ENCODE measurements at places on chromosomes 3 and 15. TPM values are rescaled to one million over a fixed set of nuclear protein-coding genes. Genes with fewer than 3 reads are reported as not detected.

DNA sequence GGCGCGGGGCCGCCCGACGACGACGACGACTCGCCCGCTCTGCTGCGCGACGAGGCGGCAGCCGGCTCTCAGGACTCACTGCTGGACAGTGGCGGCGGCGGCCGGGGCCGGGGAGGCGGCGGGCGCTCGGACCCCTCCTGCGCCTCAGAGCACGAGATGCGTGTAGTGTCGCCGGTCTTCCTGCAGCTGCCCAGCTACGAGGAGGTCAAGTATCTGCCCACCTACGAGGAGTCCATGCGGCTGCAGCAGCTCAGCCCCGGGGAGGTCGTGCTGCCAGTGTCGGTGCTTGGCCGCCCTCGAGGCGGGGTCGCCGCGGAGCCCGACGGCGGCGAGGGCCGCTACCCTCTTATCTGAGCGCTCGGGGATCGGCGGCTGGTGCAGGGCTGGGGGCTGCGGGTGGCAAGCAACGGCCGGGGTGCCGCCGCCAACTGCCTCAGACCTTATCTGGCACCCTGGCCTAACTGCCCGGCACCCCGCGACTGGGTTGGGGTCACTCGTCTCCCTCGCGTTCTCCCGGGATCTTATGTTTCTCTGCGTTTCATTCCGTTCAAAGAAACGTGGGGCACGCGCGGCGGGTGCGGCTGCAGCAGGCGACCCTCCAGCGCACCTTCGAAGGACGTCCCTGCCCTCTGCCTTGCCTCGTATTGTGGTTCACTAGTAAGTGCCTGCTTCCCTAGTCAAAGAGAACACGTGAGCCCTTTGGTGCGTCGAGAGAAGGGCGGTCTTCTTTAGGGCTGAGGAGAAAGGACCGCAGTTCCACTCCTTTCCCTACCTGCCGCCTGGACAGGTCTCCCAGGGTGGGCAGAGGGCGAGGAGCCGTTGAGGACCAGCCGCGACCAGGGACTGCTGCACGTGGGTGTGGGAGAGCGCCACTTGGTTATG lies 1.0 kb downstream of the C3orf80 start:
- DNase-seq: no peak

GRCh38 chr15:37015035-37015434 lies 85.3 kb downstream of the MEIS2 start:
- no peak for DNase-seq

DNA sequence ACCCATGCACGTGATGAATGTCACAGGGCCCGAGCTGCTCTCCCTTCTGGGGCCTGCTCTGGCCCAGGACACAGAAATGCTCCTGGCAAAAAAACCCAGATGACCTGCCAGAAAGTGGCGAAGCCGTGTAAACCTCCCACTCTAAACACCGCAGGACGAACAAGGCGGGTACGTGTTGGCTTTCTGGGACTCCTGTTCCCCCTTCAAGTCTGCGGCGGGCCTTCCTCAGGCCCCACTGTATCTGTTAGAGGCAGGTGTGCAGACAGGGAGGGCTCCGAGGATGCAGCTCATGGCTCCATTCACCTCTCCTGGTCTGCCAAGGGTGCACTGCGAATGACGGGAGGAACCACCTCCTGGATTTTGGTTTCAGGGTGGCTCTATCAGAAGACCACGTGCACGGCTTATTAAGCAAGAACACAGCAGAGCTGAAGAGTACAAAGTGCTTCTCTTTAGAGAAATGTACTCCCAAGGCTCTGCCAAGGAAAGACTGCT lies 173.8 kb downstream of the ADAMTS17 start:
- DNase-seq: no peak

The LIPC gene
- total RNA-seq: not detected

DNA sequence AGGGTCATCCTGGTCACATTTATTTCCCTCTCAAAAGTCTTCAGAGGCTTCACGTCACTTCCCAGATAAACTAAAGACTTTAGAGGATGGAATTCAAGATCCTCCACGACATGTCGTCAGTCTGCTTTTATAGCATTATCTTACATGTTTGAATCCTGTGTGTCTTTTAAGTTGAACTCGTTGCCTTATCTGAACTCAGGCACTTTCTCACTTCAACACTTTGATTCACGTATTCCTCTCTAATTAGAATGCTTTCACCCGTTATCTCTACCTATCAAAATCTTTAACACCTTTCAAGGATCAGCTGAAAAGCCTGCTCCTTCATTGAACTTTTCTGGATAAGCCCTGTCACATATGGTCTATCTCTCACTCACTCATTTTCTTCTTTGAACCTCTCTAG lies 97.1 kb downstream of the MAP2K5 start:
- DNase-seq: no peak

DNA sequence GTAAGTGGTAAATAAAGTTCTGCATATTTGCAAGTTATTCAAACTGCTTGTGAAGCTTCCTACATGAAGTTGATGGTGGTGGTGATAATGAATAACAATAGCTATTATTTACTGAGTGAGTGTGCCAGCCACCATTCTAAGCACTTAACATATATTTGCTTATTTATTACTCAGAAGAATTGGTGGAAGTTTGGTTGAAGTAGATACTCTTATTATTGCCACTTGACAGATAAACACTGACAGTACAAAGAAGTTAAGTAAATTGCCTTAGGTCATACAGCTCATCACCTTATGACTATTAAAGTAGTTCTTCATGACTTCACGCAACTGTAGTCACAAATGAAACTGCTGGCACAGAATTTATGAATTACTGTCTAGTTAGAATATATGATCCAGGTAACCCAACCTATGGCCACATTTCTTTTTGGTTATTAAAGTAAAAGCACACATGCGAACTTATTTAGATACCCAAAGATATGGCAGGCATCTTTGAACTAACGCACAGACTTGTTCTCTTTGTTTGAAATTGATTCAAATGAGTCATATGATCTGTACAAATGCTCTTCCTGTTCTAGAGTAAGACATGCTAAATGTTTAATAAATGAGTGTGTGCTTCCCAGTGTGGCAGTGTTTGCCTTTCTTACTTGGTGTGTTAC lies 99.8 kb upstream of the NR2F2 start:
- no peak for DNase-seq

GRCh38 chr15:43880406-43881194 lies 53.8 kb downstream of the WDR76 start:
- no peak for DNase-seq

All from psoas muscle (tissue), 8 donors.